ENCODE measurements at places on chromosomes 7 and 10.

- no peak for DNase-seq
These were observed 14.0 kb upstream of the HGF start for GRCh38 chr7:81783818-81784217.

GRCh38 chr7:22865602-22865960 lies 42.9 kb upstream of the TOMM7 start:
- DNase-seq, result no peak

- DNase-seq, result no peak
These were observed 876.2 kb downstream of the GRID1 start for GRCh38 chr10:85490431-85490830.

DNA sequence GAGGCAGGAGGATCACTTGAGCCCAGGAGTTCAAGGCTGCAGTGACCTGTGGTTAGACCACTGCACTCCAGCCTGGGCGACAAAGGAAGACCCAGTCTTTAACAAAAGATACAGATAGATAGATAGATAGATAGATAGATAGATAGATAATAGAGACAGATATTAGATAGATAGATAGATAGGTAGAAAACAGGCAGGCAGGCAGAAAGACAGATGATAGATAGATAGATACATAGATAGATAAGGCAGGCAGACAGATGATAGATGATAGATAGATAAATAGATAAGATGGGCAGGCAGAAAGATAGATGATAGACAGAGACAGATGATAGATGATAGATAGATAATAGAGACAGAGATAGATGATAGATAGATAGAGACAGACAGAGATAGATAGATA lies 54.5 kb downstream of the TMEM130 start:
- no peak for DNase-seq

DNA sequence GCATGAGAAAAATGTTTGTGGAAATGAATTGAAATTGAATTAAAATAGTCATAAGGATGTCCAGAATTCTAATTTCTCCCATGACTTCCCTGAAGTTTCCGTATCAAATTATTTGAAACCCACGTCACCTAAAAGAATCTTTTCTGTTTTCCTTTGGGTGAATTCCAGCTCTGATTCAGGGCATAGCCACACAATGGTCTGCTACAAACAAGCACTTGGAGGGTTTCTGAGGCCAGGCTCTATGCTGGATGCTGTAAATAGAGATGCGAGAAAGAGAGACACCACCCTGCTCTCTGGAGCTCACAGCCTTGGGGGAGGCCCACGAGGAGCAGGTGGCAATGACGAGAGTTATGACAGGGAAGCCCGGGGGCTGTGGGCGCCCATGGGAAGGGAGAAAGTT lies 33.6 kb downstream of the GHRHR start:
- no peak for DNase-seq

GRCh38 chr10:63058236-63058635 lies 74.9 kb upstream of the NRBF2 start:
- no peak for DNase-seq

GRCh38 chr10:68526634-68527307 lies 552 bp downstream of the SLC25A16 start:
- peak; percentile 3 for DNase-seq

DNA sequence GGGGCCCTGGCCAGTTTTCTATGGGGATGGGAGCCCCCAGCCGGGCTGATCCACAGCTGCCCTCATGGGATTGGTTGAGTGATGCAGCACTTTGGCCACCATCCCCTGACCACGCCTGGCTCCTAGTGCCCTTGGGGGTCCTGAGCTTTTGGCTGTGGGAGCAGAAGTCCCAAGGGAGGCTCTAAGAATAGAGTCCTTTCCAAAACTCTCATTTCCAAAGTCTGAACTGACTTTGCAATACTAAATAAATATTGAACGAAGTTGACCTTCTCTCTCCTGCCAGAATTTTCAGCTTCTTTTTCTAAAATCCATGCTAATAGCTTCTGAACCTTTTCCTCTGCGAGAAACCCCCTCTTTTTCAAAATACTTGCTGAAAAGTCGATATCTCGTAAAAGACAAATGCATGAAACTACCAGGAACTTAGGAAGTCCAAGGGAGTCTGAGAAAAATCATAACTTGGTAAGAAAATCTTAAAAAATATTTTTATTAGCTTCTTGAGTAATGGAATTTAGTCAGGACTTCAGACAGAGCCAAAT lies 62.7 kb upstream of the IGFBP3 start:
- no peak for DNase-seq

DNA sequence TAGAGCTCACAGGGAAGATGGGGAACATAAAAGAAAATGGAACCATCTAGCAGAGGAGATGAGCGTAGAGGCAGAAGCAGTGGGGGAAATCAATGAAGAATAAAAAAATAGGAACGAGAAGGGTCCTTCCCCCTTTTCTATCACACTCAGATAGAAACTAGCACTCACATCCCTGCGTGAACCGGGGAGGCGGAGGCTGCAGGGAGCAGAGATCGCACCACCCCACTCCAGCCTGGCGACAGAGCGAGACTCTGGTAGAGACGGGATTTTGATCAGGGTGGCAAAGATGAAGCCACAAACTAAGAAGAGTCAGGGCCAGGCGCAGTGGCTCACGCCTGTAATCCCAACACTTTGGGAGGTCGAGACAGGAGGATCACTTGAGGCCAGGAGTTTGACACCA lies 64.7 kb upstream of the ECHDC3 start:
- DNase-seq, result no peak

- no peak for DNase-seq
These were observed 259.7 kb downstream of the MTERF1 start for GRCh38 chr7:91620827-91621226.

DNA sequence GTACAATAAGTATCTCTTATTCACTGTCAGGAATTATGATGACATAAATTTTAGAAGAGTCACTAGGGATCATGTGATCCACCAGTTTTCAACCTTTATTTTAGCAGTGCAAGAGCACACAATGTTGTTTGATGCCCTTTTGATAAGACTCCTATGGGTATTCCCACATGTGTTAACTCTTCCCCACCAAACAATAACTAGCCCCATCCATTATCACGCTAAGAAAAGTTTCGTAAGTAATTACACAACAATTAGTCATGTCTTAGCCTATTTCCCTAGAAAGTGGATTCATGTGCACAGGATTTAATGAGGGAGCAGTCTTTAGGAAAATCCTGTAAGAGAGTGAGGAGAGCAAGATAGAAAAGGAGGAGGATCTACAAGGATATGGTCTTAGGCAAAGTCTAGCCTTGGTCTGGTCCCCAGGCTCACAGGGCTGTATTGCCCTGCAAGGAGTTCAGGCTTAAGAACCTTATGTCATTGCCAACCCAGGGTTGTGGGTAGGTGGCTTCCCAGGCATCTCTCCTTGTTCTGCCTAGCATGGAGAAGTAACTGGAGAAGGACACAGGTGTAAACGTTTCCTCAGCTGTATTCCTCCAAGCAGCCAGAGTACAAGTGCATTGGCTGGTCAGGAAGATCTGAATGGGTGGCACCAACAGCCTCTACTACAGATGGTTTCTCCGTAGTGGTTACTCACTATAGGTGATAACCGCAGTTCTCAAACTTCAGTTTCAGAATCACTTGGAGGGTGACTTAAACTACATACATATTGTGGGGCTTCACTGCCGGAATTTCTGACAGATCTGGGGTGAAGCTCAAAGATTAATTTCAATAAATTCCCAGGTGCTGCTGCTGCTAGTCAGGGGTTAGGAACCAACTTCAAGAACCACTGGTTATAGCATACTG lies 574.5 kb downstream of the SUGCT start:
- no peak for DNase-seq

- no peak for DNase-seq
These were observed 336.0 kb downstream of the PLXNA4 start for GRCh38 chr7:132240262-132240661.

DNA sequence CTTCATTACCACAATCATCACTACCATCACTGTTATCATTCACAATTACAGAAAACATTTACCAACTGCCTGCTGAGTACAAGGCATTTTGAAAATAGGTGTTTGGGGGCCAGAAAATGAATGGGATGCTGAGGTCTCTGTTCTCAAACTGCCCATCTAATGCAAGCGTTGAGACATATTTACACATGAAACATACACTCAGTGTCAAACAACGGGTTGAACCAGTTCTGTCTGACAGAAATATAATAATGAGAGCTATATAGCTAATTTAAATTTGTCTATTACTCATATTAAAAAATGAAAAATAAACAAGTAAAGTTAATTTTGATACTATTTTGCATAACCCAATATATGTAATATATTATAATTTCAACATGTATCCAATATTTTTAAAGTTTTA lies 303.1 kb downstream of the KCNMA1 start:
- no peak for DNase-seq

GRCh38 chr10:5497948-5498730 lies 1.2 kb downstream of the CALML5 start:
- DNase-seq, result no peak

GRCh38 chr7:84181628-84182027 lies 13.0 kb downstream of the SEMA3A start:
- no peak for DNase-seq

DNA sequence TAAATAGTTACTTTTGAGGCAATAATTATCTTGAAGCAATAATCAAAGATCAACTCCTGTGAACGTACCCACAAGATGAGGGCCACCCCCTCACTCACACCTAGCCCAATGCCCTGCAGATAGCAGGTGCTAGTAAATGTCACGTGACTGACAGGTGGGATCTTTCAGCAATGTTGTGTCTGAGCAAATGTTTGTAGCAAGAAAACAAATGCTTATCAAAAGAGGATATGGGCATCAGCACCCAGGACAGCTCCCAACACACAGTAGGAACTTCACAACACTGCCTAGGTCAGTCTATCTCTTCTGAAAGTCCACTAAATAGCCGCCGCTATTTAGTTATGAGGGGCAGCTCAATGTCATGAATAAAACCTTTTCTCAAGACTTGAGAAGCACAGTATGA lies 120.8 kb upstream of the PDLIM1 start:
- DNase-seq, result no peak

DNA sequence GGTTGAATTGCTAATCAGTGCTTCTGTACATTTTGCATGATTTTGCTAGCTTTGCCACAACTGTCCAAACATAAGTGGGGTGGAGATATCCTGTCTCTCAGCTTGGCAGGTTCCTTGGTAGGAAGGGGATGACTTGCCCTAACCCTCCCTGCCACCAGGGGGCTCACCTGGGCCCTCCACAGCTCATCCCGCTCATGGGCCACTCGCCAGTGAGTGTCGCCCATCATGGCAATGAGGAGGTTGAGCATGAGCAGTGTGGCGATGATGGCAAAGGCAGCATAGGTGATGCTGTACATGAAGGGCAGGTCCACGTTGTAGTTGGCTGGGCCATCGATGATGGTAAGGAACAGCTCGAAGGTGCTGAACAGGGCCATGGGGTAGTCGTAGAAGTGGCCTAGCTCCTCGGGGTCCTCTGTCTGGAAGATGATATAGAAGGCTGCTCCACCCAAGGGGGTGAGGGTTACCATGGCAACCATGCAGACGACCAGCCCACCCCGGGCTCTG lies 12.2 kb downstream of the TRPV6 start:
- no peak for DNase-seq

DNA sequence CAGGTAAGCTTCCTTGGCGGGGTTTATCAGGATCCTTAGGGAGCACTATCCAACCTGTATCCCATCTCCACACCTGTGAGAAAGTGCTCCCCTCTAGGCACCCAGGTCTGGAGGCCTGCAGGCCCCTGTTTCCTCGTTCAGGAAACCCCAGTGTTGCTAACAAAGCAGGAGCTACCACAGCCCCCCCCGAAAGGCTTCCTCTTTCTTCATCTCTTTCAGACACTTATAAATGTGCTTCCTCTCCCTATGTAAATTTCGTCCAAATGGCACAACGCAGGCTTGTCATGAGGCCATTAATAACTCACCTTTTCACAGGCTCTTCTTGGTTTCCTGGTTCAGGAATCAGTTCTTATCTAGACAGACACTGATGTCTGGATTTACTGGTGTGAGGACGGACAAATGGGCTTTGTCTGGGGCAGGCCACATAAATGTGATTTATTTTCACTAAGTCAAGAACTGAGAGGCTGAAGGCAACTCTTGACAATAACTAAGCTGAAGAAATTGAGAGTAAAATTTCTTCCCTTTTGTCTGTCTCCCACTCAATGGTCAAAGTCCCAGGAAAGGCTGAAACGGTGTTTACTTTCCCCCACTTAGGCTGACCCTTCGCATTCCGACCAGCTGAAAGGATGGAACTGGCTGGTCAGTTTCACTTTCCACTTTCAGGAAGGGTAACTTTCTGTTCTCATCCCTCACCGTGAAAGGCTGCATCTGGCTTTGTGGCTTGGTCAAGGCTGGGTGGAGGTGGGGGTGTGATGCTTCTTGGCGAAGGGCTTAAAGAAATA lies 46.8 kb downstream of the PIK3AP1 start:
- no peak for DNase-seq

- no peak for DNase-seq
These were observed 120.1 kb downstream of the WDFY4 start for GRCh38 chr10:48804740-48805182.

DNA sequence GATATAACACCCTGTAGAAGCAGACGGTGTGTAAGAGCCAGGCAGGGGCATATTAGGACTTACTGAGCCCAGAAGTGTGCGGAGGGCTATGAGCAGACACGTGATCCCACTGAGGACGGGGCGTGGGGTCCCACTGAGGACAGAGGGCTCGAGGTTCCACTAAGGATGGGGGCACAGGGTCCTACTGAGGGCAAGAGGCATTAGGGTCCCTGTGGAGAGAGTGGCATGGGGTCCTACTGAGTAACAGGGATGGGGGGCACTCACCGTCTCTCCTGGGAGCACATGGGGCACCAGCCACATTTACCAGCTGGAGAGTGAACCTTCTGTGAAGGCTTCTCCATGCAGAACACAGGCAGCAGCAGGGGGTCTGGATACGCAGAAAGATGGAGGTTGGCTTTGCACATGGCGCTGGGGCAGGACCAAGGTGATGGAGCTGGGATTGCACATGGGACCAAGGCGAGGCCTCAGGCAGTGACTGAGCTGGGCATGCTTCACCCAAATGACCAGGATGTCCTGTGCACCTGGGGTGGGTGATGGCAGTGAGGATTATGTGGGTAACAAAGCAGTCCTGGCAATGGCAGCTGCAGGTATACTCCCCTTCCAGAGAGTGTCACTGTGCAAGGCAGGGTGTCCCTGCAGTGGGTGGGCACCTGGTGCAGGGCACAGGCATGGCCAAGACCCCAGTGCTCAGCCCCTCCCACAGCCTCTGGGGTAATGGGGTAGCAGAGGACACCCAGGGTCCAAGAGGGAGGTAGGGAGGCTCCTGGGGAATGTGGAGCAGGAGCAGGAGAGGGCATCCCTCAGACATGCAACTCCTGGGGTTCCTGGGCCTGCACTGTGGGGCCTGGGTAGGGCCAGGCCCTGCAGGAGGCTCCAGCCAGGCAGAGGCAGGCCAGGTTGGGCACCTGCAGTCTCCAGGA lies 278.1 kb downstream of the TCERG1L start:
- no peak for DNase-seq

DNA sequence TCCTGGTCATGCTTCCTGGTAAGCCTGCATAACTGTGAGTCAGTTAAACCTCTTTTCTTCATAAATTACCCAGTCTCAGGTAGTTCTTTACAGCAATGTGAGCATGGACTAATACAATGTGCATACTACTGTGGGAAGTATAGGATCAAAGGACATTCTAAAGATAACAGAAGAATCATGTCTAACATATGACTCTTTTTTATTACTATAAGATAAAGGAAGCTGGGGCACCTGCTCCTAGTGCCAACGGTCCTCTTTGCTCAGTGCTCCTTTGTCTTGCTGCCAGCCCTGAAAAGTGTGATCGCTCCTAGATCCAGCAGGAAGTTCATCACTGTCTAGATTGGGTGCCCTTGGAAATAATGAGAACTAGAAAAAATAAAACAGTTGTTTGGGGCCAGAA lies 143.3 kb upstream of the NOBOX start:
- no peak for DNase-seq

GRCh38 chr7:47186316-47186715 lies 395.6 kb downstream of the TNS3 start:
- DNase-seq, result no peak

All from stimulated activated CD4-positive, alpha-beta T cell treated with anti-CD3 and anti-CD28 coated beads, Interleukin-2, amount 100 ng/mL, for 4 hours (primary cell).